H1 (cell line): ENCODE measurements at places on chromosomes 13 and 19. TPM values are rescaled to one million over a fixed set of nuclear protein-coding genes. Genes with fewer than 3 reads are reported as not detected.

Gene PIP5K1C
- total RNA-seq = 31.3 and 32.9 TPM in 2 replicates

Gene PALM3
- 31.3 and 33.1 TPM in 2 replicates for total RNA-seq

Gene FGF14
- total RNA-seq = 0.33 and 0.58 TPM in 2 replicates

Gene SIGLEC12
- total RNA-seq = not detected in 2 replicates

Gene CACNA1A
- total RNA-seq = 25.3 and 25.7 TPM in 2 replicates

Gene CYP4F2
- total RNA-seq = not detected in 2 replicates
